ENCODE measurements at places on chromosomes 12 and 14.

DNA sequence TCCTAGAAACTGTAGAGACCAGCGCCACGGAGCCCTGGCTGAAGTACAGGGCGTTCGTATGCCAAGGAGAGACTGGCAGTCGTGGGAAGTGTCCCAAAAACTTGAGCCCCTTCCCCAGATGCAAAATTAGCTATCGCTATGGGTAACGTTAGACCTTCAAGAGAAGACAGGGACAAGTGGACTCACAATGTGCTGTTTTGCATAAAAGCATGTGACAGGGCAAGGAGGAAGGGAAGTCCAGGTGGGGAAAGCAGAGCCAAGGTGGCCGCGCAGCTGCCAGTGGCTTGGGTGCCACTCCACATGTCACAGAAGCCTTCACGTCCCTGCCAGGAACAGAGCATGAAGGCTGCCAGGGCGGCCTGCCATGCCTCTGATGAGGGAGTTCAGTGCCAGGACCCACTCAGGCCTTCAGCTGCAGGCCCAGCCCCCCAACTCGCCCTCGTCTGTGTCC is 61.2 kb upstream of the DYNC1H1 start:
- DNase-seq, result no peak

DNA sequence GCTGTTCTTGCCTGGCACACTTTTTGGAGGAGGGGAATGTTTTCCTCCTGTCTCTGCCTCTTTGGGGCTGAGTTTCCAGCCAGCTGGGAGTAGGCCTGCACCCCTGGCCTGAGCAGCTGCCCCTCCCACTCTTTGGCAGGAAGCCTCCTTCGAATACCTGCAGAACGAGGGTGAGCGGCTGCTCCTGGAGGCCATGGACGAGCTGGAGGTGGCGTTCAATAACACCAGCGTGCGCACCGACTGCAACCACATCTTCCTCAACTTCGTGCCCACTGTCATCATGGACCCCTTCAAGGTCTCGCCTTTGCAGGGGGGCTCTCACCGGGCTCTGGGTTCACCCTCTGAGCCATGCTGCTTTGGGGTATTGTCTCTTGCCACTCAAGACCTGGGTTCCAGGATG is 69.4 kb downstream of the FOXN4 start:
- DNase-seq, result no peak

DNA sequence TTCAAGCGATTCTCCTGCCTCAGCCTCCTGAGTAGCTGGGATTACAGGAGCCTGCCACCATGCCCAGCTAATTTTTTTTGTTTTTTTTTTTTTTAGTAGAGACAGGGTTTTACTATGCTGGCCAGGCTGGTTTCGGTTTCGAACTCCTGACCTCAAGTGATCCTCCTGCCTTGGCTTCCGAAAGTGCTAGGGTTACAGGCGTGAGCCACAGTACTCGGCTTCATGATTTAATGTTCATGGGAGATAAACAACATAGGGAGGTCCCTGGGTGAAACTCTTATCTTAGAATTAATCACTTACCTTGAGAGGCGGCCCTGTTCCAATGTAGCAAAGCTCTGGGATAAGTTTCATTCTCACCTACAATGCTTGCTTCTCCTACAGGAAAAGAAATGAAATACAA is 48.3 kb downstream of the SEL1L start:
- DNase-seq, result no peak

GRCh38 chr12:5232291-5232690 is 188.6 kb downstream of the KCNA5 start:
- DNase-seq, result peak; percentile 97

GRCh38 chr12:3119756-3120601 is 42.8 kb downstream of the TSPAN9 start:
- no peak for DNase-seq

DNA sequence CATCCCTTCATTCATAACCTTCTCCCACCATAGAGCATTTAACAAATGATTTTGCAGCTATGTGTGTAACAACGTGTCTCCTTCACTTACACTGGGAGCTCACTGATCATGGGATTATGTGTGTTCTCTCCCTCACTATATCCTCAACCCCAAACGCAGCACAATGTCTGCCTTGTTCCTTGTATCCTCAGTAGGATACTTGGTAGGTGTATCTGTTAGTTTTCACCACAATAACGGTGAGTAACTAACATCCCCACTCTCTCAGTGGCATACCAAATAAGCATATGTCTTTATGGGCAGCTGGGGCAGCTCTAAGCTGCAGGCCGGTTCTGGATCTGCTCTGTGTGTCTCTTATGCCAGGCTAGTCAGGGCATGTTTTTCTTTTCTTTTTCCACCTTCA is 166.7 kb upstream of the PWP1 start:
- DNase-seq, result no peak
